ENCODE measurements at places on chromosomes 4 and X.
A peak's percentile ranks its signal among the peaks of the same experiment; 100 is the strongest.

- no peak for DNase-seq
Observed at GRCh38 chr4:14831416-14831815, 170.9 kb upstream of the CPEB2 start.

DNA sequence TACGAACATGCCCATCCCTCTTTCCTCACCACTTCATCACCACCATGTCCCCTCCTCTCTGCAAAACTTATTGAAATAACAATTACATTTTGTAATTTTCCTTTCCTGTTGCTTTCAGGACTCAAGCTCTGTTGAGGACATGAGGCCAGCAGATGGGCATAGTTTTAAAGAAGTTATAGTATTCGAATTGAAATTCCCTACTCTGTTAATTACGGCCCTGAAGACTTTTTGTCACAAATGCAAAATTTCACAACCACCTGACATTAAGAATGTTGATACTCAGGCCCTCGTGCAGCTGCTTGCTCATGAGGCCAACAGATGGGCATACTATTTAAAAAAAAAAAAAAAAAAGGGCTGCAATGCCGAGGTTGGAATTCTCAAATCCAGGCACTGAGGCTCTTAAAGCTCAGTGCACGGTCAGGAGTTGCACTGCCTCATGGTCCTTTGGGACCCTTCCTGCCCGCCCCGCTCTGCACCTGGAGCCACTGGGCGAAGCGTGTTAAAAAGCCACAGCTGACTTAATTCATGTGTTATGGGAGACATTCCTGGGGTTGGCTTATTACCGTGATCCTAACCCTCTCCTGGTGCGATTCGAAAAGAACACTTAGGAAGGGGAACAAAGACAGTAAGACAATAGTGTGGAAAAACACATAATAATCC, 34.2 kb upstream of the FAT1 start:
- DNase-seq: peak; percentile 35

DNA sequence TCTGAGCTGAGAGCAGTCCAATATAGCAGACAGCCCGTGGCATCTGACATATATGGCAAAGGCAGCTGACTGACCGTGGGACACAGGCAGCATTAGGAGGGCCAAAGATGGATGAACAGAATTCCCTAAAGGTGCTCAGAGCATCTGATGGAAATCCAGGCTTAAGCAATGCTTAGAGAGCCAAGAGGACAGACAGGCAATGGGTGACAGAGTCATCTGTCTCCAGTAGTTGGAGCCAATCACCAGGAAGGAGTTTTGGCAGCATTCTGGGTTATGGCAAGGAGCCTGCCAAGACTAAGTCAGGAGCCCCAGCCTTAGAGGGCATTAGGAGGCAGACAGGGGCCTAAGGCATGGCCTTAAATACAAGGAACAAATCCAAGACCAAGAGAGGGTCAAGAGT, 153.3 kb upstream of the USP9X start:
- DNase-seq: no peak

DNA sequence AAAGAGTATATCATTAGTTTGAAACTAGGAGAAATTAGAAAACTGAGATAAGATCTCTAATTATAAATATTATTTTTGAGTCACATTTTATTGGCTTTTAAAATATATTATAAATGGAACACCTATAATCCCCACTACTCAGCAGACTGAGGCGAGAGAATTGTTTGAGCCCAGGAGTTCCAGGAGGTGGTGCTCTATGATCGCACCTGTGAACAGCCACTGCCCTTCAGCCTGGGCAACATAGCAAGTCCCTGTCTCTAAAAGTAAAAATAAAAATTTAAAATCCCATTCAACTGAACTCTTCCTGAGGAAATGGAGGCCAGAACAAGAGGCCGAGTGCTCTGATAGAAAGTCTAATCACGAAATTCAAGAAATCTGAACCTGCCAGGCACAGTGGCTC, 6.3 kb upstream of the C4orf36 start:
- no peak for DNase-seq

DNA sequence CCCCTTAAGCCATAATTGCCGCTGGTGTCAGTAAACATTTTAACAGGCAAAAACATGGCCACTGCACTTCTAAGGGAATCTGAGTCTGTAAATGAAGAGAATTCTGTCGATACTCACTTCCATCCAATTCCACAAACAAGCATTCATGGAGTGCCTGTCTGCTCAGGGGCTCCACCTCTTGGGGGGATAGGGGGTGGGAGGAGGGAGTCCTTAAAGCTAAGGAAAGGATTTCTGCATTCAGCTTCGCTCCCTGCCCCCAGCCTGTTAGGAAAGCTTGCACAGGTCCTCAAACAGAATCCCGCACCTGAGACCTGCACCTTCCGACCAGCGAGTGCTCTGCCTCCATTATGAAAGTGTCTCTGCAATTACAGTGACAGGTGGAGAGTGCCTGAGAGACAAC, 130.2 kb upstream of the KIT start:
- DNase-seq: no peak

DNA sequence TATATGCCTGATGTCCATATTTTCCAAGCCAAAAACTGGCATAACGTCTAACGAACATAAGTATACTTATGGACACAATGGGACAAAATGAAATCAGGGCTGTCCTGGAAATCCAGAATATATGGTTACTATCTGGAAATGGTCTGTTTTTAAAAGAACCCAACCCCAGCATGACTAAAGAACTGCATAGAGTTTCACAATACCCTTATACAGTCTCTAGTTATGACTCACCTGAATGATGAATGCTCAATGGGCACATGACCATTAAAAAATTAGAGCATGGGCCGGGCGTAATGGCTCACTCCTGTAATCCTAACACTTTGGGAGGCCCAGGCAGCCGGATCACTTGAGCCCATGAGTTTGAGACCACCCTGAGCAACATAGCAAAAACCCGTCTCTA, 31.8 kb downstream of the AMMECR1 start:
- peak; percentile 86 for DNase-seq

- DNase-seq: no peak
Observed at GRCh38 chrX:78384486-78384885, 57.1 kb upstream of the CYSLTR1 start.

DNA sequence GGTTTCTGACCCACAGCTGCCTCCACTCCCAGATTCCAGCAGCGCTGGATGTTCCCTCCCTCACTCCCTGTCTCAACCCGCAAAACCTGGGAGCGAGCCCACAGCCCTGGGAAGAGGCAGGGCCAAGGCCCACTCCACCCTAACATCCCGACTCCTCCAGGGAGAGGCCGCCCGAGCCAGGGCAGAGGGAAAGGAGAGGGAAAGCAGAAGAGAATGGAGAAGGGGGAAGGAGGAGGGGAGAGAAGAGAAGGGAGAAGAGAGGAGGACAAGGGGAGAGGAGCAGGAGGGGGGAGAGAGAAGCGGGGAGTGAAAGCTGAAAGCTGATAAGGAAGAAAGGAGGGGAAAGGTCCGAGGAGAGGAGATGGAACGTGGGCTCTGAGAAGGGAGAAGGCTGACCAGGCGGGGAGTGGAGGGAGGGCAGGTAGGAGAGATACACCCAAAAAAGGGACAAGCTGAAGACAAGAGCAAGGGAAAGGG, 120.2 kb upstream of the PJA1 start:
- DNase-seq: peak; percentile 36

- DNase-seq: no peak
Observed at GRCh38 chrX:7055386-7056137, 92.0 kb upstream of the STS start.

DNA sequence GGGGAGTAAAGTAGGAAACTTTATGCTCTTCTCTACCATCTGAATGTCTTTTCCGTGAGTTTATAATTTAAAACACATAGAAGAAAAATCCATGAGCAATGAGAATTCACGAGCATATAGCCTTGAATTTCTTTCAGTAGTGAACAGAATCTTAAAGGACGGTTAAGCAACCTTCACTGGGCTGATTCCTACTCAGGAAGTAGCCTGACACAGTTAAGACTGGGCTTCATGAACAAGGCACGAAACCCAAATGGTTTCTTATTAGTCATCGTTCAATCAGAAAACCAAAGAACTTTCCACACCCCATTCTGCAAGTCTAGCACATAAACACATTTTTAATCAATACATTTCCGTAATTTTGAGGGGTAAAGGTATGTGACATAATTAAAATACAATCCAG, 95.8 kb downstream of the SH3KBP1 start:
- no peak for DNase-seq

DNA sequence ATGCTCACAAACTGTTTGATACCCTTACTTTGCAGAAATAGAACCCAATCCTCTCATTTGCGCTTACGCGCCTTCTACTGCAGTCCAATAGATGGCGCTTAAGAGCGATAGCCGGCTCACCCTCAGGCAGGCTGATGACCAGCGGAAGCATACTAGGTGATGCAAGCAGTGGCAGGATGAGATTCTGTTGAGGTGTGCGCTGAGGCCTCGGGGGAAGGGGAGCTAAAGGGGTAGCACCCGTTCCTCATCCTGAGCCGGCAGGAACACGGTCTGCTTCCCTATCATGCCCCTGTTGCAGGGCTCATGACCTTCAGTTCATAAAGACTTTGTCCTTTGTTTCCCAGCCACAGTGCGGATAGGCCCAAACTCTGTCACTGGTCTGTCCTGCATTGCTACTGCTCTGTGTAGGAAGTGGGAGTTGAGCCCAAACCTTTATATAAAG, 628.9 kb downstream of the TLL1 start:
- DNase-seq: peak; percentile 44

- DNase-seq: no peak
Observed at GRCh38 chrX:97027384-97027922, 143.7 kb downstream of the RPA4 start.

DNA sequence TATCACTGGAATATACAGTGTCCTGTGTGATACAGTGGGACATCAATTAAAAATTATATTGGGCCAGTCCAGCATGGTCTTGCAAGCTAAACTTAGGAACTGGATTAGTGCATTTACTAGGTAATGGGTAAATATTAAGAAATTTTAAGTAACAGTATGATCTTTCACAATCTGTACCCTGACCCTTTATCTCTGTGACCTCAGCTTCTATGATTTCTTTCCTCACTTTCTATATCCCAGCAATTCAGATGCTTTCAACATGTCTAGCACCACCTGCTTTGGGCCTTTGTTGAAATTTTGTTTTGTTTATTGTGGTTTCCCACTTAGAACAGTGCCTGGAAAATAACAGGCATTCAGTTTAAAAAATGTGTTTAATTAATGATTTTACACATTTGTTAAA, 2295.4 kb downstream of the ARAP2 start:
- DNase-seq: no peak

- DNase-seq: no peak
Observed at GRCh38 chr4:107900508-107900907, 30.8 kb upstream of the CYP2U1 start.

- no peak for DNase-seq
Observed at GRCh38 chr4:142801966-142802365, 44.1 kb downstream of the INPP4B start.

DNA sequence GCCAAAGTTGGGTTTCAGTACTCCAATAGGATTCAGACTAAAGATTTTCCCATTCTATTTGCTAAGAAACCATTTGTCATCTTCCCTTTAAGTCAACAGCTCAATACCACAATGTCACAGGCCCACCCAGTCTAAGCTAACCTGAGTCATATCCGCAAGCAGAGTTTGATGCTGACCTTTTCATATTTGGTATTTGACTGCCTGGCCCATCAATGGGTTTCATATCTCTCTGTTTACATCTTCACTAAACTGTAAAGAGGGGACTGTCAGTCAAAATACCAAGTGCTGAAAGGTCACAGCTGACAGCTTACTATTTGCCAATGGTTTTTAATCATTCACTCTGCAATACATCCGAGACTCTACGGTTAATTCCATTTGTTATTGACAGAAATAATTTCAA, 707.5 kb upstream of the ACTRT1 start:
- DNase-seq: no peak

DNA sequence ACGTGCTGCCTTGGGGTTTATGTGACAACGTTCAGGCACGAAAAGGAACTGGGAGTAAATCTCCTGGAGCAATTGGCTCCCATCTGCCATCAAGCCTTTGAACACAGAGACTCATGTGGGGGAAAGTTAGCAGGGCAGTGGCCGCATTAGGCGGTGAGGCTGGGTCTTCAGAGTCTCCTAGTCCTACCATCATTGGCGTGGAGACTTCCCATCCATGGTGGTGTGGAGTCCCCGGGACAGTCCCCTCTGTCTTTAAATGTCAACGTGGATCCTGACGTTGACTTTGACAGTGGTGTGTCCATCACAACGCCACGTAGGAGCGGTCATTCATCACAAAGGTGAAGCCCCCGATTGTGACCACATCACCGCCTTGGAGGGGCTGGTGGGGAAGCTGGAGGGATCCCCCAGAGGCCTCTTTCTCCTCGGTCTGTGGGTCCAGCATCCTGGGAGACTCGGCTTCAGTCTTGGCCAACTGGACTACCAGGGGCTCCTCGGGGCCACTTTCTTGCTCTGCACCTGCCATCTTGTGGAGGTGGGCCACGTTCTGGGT, 21.8 kb downstream of the CRLF2 start:
- no peak for DNase-seq

GRCh38 chr4:124589786-124590185, 122.7 kb downstream of the ANKRD50 start:
- DNase-seq: no peak

GRCh38 chr4:80092088-80092487, 19.1 kb upstream of the ANTXR2 start:
- no peak for DNase-seq

DNA sequence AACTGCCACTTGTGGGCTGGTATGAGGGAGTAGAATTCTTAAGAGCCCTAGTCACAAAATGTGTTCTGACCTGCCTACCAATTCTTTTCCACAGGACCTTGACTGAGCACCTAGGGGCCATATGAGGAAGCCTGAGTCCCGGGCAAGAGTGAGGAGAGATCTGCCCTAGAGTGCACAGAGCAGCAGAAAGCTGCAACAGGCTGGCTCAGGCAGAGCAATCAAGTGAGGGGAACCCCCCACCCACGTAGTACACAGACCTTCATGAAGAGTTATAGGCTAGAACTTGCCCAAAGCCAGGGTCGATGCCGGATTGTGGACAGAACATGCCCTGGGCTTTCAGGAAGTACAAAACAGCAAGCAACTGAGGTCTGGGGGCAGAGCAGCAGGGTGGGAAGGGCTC, 117.0 kb downstream of the SPOCK3 start:
- no peak for DNase-seq

GRCh38 chrX:95382799-95383198, 1301.8 kb upstream of the DIAPH2 start:
- DNase-seq: no peak

DNA sequence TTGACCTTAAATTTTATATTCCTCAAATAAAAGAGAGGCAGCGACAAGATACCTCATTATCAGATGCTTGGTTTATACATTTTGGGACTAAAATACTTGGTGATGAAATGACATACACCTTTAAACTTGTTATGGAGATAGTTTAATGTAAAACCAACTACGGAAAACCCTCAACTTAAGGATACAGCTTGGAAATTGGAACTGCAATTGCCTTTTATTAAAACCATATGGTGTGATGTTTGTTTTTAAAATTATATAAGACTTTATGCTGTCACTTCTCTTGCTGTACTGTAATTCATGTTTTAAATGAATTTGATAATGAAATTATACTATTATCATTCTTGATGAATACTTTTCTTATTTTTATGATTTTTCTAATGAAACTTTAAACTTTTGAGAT, 25.9 kb downstream of the METTL14 start:
- DNase-seq: no peak

- no peak for DNase-seq
Observed at GRCh38 chrX:115966920-115967319, 203.6 kb upstream of the AGTR2 start.

GRCh38 chr4:152646221-152646620, 33.6 kb downstream of the TMEM154 start:
- DNase-seq: no peak

GRCh38 chrX:116009861-116010710, 160.5 kb upstream of the AGTR2 start:
- DNase-seq: no peak

GRCh38 chr4:61397174-61397573, 197.0 kb downstream of the ADGRL3 start:
- peak; percentile 2 for DNase-seq

GRCh38 chr4:125140966-125141495, 173.7 kb upstream of the FAT4 start:
- no peak for DNase-seq

All from fibroblast of skin of scalp (primary cell).